Type B pancreatic cell (in vitro differentiated cells): ENCODE measurements at places on chromosomes 7 and 10.
A peak's percentile ranks its signal among the peaks of the same experiment; 100 is the strongest.

- no peak for DNase-seq
These were observed 366.4 kb upstream of the PLXDC2 start for GRCh38 chr10:19449860-19450259.

GRCh38 chr10:68109331-68109730 lies at the start of gene MYPN:
Gene MYPN (plus strand): TSS chr10:68109488. CDS start chr10:68121439, 11,951 bp downstream.
- DNase-seq = no peak

DNA sequence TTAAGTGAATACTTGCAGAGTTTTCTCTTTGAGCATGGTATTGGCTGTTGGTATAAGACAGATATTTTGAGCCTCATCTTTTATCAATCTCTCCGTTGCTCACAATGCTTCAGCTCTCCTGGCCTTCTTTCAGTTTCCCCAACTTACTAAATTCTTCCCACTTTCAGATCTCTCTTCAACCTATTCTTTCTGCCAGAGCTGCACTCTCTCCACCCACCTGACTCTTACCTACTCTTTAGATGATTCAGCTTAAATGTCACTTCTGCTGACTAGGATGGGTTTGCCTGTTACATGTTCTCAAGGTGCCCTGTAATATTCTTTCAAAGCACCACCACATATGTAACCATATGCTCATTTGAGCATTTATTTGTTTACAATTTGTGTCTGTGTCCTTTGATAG lies 1.6 kb downstream of the EXOSC1 start:
- DNase-seq = no peak

GRCh38 chr7:142112086-142112485 lies 568 bp downstream of the MGAM2 start:
- DNase-seq = no peak

- no peak for DNase-seq
These were observed 383.5 kb downstream of the SFMBT2 start for GRCh38 chr10:7027237-7027912.

- no peak for DNase-seq
These were observed 222.0 kb downstream of the PRPF18 start for GRCh38 chr10:13808556-13809391.

DNA sequence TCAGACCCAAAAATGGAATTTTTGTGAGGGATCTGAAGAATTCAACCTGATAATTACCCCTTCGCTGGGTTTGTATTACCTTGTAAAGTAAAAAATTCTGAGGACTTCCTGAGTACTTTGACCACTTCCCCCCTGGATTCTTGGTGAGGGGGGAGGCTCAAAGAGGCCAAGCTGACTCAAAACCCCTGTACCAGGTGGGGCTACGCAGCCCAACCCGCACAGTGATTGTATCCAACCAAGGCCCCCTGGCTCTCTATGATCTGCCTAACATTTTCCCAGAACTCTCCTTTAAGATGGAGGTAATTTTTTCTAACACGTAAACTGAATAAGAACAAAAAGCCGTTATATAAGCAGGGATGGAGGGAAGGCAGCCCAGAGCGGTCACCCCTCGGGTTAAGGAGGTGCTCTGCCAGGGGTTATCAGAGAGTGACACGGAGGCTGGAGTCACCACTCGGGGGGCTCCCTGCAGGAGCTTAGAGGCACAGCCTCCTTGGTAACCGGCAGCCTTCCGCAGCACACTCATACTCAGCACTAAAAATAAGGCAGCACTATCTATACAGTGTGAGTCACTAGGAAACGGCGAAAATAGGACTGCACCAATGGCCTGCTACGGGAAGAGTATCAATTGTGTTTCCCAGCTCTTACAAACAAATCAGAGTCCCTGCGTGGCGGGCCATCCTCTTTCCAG lies 255.4 kb downstream of the ELMO1 start:
- no peak for DNase-seq

DNA sequence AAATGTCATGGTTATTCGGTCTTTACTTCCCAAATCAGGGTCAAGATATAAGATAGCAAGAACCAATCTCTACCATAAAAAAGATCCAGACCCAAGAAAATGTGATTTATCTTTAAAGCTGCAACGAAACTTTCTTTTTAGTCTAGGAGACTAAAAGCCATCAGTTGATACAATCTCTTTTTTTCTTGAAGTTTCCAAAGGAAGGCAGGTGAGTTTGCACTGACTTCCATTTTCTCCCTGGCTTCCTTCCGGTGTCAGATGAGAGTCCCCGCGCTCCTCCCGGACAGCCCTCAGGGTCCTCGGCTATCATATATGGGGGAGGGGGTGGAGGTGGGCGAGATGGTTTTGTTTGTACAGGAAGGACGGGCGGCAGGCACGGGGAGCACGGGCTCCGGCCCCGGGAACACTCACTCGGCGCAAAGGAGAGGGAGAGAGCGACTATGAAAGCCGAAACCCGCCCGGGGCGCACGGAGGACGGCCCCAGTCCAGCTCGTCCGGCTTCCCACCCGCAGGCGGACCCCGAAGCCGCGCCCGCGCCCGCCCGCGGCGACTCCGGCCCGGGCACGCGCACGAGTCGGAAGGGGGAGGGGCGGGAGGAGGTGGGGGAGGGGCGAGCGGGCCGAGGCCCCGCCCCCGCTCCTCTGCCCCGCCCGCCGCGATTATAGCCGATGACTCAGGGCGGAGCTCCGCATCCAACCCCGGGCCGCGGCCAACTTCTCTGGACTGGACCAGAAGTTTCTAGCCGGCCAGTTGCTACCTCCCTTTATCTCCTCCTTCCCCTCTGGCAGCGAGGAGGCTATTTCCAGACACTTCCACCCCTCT lies at the start of gene BAG3:
Gene BAG3, plus strand, starts transcription at position 689 of the 822 bp plus-strand sequence. CDS start 296 bp downstream, outside the sequence.
- peak; percentile 92 for DNase-seq

GRCh38 chr10:48215486-48216203 lies 58.9 kb downstream of the FRMPD2 start:
- no peak for DNase-seq

DNA sequence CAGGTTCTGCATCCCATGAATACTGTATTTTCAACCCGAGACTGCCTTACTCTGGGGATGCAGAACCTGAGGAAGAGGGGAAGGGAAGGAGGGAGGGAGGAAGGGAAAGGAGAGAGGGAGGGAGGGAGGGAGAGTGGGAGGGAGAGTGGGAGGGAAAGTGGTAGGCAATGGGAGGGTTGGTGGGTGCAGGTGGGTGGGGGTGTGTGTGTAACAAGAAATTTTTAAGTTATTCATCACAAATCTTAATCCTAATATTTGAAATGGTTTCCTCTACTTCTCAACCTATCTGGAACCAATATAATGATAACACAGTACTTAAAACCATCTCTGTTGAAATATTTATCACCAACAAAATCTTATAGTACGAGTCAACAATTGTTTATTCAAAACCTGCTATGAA lies 68.0 kb downstream of the PDSS1 start:
- no peak for DNase-seq

DNA sequence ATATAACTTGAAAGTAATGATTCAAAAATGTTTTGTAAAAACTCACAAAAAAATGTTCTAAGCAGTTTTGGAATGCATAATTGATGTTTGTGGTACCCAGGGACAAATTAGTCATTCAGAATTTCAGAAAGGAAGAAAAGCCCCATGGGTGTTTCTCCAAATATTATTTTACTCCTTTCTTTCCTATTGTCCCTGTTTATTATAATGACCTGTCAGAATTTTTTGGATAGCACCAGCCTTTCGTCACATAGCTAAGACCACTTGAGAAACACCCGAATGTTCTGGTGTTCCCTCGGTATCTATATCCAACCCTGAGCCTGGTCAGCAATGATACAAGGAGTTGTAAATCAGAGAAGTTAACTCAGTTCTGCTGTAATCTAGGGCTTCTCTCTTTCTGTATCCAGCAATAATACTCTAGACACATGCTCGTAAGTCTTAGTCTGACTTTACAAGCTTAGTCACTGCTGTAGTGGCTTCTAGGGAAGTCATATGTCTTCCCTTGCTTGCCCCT lies 64.8 kb upstream of the MEOX2 start:
- DNase-seq = no peak

DNA sequence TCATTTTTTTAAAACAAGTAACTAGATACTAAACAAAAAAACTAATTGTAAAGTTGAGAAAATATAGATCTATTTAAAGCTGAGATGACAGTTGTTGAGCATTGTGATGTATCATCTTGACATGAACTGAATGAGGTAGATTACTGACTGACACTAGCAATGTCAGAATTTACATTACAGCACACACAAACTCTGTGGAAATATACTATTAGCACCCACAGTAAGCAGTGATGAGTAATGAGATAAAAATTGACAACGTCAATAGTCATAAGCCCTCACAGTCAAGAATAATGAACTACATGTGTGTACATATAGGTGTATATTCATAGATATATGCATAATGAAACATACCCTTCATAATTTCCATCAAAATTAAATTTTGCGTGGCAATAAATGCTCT lies 368.4 kb downstream of the TFEC start:
- DNase-seq = no peak

DNA sequence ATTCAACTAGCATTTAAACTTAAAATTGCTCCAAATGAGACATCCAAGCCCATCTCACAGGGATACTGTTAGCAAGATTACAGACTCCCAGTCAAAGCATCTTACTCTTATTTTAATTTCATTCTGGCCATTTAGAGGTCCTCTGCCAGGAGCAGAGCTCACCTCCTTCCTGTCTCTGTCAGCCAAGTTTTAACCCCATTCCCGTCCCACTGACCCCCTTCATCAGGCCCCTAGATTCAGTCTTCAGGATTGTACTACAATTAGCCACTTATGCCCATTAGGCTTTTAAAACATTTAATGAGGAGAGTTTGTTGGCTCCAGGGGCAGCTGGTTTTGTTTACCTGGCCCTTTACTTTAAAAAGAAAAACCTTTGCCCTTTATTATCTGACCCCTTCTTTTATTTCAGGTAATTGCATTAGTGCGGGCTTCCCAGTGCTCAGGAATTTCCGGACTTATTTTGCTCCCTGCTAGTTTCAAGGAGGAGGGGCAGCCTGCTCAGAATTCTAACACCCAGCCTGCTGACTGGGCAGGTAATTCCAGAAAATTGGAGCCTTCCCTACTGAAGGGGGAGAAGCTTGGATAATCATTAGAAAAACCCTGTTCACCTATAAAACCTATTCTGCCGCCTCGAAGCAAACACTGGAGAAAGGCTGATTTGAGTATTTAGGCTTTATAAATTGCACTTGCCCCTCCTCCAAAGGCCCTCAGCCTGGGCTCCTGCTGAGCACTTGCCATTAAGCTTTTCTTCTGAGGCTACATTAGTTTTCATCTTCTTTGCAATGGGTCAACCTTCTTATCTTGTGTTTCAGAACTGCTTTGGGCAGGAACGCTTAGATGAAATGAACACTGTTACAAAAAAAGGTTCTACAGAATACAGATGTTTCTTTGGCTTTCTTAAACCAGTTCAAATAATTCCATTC lies 200.5 kb upstream of the HPS1 start:
- no peak for DNase-seq

DNA sequence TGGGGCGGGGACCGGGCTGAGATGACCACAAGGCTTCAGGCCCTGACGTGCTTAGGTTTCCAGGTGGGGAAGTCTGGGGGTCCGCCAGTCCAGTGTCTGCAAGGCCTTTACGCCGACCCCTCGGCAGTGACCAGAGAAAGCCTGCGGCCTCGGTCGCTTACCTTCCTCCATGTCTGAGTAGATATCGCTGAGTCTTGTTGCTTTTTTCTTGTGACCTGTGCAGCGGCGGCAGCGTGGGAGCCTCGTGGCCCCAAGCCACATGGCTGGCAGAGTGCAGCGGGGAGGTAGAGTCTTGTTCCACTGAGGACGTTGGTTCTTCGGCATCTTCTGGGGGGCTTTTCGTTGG lies 329 bp downstream of the NOLC1 start:
- DNase-seq = no peak

- DNase-seq = no peak
These were observed 53.7 kb upstream of the DPYSL4 start for GRCh38 chr10:132133005-132133404.

DNA sequence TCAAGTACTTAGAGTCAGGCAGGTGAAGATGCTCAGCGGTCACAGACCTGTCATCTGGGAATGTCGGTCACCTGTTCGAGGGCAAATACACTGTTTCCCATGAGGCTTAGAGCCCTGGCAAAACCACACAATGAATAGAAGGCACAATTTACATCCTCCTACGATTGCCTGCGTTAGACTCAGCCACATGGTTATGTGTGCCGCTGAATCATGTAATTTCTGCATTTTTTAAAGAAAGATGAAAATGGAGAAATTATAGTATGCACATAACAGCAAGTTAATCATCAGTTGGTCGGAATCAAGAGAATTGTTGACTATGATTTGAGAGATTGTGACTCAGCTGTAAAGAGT lies 158.2 kb downstream of the ADARB2 start:
- DNase-seq = no peak

GRCh38 chr10:45612741-45613140 lies 59.8 kb downstream of the ZFAND4 start:
- no peak for DNase-seq

GRCh38 chr10:69562731-69563254 lies 10.4 kb downstream of the NEUROG3 start:
- DNase-seq = no peak

DNA sequence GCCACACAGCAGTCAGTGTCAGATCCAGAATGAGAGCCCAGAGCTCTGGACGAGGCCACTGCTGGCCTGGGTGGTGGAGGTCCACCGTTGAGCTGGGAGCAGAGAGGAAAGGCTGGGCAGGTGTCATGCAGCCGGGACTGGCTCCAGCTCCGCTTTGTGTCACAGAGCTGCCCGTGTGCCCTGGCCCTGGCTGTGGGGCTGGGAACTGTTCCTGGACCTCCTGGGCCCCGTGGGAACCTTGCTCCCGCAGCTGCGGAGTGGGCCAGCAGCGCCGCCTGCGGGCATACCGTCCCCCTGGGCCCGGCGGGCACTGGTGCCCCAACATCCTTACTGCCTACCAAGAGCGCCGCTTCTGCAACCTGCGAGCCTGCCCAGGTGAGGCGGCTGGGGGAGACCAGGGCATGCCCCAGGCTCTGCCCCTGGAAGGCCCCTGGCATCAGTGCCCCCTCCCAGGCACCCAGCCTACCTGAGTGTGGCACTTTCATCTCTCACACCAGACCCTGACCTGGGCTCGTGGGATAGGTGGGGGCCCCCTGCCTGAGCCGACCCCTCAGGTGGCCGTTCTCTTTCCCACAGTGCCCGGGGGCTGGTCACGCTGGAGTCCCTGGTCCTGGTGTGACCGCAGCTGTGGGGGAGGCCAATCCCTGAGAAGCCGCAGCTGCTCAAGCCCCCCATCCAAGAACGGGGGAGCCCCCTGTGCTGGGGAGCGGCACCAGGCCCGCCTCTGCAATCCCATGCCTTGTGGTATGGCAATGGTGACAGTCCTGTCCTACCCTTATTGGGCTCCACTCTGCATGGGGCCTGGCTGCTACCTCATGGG lies 18.8 kb upstream of the ZNF862 start:
- DNase-seq = no peak

DNA sequence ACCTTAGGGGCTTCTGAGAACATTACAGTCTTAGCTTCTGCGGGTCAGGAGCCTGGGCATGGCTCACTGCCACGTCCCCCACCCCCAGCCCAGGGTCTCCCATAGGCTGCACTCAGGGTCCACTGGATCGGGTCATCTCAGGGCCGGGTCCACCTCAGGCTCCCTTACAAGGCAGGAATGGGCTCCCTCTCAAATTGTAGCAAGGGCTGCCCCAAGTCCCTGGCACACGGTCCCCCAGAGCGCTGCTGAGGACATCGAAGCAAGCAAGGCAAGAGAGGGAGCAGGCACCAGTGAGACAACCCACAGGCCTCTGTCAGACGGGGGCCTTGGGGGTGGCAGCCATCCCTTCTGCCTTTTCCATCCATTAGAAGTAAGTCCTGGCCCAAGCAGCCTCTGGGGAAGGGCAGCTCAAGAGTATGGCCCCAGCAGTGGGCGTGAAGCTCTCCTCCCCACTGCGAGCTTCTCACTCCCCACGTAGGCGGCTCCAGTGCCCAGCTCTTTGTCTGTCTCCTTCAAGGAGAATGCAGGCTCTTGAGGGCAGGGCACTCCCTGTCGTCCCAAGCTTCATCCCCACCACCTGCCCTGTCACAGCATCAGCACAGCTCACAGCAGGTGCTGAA lies 18.0 kb upstream of the RET start:
- no peak for DNase-seq
